ENCODE measurements at places on chromosomes 4 and X.

DNA sequence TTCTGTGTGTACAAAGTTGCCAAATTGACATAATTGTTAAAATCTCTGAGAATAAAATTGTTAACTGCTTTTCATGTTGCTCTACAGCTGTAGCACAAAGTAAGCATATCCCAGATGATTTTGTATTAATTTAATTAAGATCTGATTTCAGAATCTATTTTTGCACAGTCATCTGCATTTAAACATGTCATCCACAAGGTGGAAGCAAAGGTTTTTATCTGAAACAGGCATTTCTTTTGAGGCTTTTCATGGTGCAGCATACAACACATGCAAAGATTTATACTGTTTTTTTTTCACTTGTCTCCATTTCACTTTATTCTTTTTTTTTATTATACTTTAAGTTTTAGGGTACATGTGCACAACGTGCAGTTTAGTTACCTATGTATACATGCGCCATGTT, 51.2 kb downstream of the GC start:
- ATAC-seq: no peak

GRCh38 chr4:144666539-144667175, 20.7 kb downstream of the HHIP start:
- ATAC-seq: no peak

- ATAC-seq: no peak
Measured at GRCh38 chr4:123412091-123412505, 15.5 kb downstream of the SPRY1 start.

DNA sequence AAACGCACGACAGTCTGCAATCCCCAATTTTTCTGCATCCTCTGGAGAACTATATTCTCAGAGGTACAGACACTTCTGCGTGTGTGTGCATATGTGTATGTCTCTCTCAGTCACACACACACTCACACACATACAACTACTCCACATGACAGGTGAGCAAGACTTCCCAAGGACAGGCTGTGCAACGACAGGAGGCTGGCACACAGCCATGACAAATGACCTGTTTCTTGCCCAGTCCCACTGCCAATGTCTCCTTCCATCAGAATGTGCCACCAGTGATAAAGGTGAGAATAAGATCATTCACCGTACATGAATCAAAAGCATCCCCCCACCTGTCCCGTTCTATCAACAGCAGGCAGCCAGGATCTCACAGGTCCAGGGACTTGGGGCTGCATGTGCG, 52.4 kb downstream of the PPP2R2C start:
- no peak for ATAC-seq

- ATAC-seq: no peak
Measured at GRCh38 chr4:95513022-95513421, 35.8 kb downstream of the UNC5C start.

DNA sequence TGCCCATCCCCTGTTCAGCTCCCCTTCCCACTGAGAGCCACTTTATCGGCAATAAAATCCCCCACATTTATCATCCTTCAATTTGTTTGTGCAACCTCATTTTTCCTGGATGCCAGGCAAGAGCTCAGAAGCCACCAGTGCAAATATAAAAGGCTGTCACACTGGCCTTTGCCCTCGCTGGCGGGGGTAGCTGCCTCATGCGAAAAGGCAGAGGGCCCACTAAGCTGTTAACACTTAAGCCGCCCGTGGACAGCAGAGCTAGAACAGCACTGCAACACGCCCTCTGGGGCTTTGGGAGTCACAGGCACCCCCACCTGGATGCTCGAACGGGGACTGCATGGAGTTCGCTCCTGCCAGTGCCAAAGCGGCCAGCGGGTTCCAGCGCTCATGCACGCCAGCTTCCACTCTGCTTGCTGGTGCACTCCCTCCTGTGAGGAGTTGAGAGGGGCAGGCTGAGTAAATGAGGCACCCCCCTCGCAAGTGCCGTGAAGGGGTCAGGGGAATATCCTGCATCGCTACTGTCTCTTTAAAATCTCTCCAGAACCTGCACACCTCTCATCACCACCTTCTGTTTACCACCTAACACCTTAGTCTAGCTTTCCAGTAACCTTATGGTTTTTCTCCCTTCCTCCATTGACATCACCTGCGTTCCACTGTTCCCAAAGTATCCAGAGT, 99.5 kb downstream of the SORBS2 start:
- no peak for ATAC-seq

GRCh38 chr4:70706044-70706461, 15.7 kb upstream of the RUFY3 start:
- no peak for ATAC-seq

- no peak for ATAC-seq
Measured at GRCh38 chrX:17813277-17813676, 47.8 kb downstream of the RAI2 start.

- ATAC-seq: no peak
Measured at GRCh38 chr4:3364634-3365314, 72.0 kb downstream of the RGS12 start.

DNA sequence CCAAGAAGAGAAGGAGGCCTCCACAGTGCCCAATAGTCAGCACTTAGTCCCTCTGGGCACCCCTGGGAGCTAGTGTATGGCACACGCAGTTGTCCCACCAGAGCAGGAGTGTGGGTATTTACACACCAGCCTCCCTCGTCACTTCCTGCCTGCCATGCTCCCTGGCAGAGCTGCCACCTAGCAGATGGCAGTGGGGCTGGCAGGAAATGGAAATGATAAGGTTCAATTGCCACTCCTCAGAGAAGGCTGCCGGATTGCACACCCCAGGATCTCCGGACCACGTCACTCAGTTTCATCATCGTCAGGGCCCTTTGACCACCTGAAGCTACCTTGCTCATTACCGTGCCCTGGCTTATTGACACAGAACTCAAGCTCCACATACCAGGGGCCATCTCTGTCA, 173.3 kb upstream of the PSAPL1 start:
- no peak for ATAC-seq

GRCh38 chr4:123649250-123649644, 252.7 kb downstream of the SPRY1 start:
- peak; percentile 20 for ATAC-seq

GRCh38 chr4:137309424-137309823, 222.9 kb downstream of the PCDH18 start:
- no peak for ATAC-seq

- no peak for ATAC-seq
Measured at GRCh38 chr4:3062471-3062870, 11.9 kb downstream of the HTT-AS start.

- ATAC-seq: peak; percentile 84
Measured at GRCh38 chrX:122866532-122866931, 317.5 kb upstream of the GRIA3 start.

DNA sequence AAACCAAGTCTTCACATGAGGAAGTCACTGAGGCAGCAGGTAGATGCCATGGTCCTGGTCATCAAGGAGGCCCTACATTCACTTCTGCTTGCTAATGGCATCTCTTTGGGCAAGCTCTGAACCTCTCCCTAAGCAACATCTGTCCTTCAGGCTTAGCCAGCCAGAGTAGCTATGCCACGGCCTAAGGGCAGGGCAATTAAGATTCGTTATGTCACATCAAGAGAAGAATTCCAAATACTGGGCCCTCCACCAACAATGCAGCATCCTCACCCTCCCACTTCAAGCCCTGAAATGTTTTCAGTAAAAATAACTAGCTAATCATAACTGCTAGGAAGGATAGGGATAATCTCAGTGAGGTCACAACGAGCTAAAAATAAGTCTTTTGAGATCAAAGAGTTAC, 120.7 kb upstream of the HCCS start:
- no peak for ATAC-seq

DNA sequence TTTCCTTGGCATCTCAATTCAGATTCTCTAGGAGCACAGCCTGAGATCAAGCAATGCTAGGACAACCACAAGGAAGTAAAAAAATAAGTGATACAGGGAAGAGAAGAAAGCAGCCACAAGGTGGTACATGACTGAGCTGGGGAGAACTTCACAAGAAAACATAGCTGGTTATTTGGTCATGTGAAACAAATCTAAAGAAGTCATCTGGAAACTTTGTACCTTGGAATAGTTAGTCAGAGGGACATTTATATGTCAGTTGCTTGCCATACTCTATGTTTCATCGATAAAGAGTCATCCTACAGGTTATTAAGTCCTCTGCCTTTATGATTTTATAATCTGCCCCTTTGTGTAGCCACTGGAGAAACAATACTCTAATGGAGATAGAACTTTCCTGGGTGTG, 575.1 kb downstream of the IL15 start:
- ATAC-seq: no peak

GRCh38 chr4:176758731-176759130, 34.0 kb downstream of the VEGFC start:
- no peak for ATAC-seq

- ATAC-seq: no peak
Measured at GRCh38 chrX:107374132-107374531, 75.3 kb upstream of the FRMPD3 start.

DNA sequence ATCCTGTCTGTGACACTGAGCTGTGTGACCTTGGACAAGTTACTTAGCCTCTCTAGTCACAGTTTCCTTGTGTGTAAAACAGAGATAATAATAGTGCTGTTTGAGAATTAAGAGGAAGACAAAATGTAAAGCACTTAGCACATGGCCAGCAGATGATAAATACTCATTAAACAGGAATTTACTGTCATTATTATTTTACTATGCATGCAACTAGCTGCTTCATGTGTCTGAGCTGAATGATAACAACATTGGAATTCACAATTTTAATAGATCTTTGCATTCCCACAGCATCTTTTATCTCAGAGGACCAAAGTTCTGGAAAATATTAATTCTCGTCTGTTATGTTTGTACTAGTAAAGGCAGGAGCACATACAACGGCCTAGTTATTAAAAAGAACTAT, 79.2 kb upstream of the TET2 start:
- no peak for ATAC-seq

- ATAC-seq: no peak
Measured at GRCh38 chrX:8233091-8233490, 62.0 kb upstream of the VCX2 start.

DNA sequence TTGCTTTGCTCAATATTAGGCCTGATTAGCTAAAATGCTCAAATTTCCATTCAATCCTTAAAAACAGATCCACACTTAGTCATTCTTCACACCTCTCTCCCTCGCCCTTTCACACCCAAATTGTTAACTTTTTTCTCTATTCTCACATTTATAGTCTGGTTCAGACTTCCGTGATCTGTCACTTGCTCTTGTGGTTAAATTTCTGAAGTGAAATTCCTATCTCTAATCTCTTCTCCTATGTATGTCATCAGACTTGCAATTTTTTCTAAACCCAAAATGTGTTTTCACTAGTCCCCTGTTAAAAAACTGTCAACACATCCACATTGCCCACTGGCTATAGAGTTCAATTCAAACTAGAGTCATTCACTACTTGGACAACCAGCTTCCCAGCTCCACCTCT, 63.2 kb downstream of the SNCA start:
- no peak for ATAC-seq

DNA sequence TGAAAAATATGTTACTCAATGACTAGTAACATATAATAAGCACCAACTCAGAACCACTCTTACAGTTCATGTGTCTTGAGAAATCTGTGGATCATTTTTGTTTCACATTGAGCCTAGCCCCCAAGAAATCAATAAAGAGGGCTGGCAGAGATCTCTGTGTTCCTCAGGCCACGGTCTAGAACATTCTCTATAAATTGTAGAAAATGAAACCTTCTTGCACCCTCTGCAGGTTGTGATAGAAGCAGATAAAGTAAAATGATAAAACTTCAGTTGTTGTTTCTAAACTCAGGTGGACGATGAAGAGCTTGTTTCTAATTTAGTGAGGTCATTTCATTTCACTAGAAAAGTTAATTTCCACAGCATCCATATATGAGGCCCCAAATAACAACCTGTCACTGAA, 182.7 kb downstream of the KIT start:
- no peak for ATAC-seq

GRCh38 chrX:106999002-106999975, 723 bp downstream of the MORC4 start:
- ATAC-seq: peak; percentile 52

GRCh38 chrX:57417827-57418226, 131.3 kb downstream of the FAAH2 start:
- no peak for ATAC-seq

GRCh38 chrX:113977887-113978286, 606.0 kb upstream of the HTR2C start:
- ATAC-seq: no peak

DNA sequence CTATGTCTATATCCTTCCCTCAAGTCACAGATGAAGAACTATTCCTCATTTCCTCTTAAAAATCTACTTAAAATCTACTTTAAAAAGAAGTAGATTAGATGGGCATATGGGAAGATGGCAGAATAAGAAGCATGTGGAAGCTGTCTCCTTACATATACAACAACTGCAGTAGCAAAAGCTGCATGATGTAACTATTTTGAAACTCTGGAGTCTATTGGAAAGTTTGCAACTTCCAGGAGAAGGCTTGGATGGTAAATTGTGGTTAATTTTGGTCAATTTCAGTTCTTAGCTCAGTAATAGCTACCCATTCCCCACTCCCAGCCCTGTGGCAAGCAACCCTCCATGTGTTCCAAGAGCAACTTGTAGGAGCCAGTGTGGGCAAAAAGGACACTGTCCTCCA, 36.9 kb downstream of the MORC4 start:
- ATAC-seq: no peak

DNA sequence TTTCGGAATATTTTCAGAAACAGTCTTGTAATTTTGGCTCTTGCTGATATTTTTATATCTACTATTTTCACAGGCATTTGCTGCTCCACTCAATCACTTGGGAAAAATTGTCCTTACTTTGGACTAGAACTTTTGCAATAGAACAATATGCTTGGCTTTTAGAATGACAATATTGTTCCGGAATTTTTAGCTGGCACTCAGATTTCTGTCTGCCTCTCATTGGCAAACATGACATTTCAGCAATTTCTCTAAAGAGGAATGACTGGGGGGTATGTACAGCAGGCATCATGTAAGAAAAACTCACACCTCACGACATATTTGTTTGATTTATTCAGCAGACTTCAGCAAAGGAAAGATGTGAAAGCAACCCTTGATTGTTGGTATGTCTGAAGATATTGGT, 243.6 kb upstream of the GPRIN3 start:
- no peak for ATAC-seq

- ATAC-seq: peak; percentile 93
Measured at GRCh38 chr4:182578402-182578801, 335.2 kb downstream of the TENM3 start.

- no peak for ATAC-seq
Measured at GRCh38 chrX:2220829-2221567, 279.8 kb downstream of the DHRSX start.

DNA sequence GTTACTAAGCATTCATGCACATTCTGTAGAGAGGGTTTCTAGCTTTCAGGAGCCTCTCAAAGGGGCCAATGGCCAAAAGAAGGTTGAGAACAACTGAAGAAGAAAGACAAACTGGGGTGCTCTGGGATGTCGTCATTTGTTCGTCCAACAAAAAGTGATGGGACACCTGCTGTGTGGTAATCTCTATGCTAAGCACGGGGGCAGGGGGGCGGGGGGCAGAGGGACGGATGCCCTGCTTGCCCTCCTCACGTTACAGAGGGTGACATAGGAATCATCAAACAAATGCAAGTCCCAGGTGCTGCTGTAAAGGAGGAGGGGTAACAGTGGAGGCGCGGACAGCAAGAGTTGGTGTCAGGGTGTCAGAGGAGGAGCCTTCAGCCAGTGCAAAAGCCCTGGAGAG, 12.8 kb upstream of the CRMP1 start:
- no peak for ATAC-seq
